ENCODE measurements at places on chromosomes 16 and 17.

DNA sequence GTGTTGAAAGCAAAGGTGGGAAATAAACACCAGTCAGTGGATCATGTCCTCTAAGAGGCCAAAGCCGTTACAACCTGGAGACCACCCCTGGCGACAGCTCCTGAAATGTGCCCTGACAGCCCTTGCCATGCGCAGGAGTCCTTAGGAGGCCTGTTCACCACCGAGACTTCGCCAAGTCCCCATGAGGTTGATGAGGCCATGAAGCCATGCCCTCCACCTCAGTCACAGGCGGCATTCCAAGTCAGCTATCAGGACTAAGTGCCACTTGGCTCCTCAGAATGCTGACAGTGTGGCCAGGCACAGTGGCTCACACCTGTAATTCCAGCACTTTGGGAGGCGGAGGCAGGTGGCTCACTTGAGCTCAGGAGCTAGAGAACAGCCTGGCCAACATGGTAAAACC, 27.1 kb downstream of the ADAM11 start:
- DNase-seq = no peak

DNA sequence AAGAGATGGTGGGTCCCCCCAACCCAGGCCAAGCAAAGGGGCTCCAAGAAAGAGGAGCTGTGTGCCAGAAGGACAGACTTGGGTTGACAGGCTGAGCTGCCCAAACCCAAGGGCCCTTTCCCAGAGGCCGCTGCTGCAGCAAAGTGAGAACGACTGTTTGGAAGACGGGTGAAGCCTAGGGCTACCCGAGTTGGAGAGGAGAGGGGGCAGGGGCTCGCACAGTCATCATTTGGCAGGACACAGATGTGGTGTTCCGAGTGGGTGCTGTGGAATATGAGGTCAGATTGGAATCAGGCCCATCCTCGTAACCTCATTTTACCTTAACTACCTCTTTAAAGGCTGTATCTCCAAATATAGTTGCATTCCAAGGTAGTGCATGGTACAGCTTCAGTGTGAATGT, 5.3 kb upstream of the MFAP4 start:
- no peak for DNase-seq

DNA sequence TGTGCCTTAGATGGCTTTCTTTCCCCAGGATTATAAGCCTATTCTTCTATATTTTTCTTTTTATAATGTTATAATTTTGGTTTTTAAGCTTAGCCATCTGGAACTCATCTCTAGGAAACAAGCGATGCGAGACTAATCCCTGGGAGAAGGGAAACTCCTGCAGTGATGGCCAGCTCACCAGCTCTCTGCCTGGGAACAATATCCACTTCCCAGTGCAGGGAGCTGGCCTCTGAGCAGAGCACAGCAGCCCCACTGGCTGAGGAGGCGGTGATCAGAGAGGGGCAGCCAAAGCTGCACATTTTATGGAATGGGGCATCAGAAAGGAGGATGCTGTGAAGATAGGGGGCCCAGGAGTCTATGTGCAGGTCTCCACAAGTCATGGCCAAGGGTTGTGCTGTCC, 183.3 kb downstream of the LGALS9B start:
- DNase-seq = no peak

- no peak for DNase-seq
These were observed 1.5 kb downstream of the IST1 start for GRCh38 chr16:71896764-71897368.

DNA sequence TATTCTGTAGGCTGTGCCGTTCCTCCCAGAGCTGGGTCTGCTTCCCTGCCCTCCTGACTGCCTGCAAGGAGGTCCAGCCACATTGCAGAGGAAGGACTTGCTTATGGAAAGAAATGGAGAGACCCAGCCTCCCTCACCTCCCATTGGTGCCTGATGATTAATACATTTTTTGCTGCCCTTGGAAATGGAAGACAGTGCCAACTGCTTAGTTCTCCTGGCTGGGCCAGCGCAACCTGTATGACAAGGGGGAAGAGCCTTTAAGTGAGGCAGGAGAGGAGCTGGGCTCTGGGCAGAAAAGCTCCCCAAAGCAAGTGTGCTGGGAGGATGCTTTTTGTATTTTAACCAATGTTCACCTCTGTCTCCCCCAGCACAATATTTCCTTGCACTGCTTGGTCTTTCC, 238.5 kb downstream of the SOX9 start:
- DNase-seq = no peak

GRCh38 chr16:11224894-11225676, 30.9 kb downstream of the SOCS1 start:
- DNase-seq = no peak

Data from vagina (tissue), 2 donors.